ENCODE measurements at places on chromosomes 5 and 9. TPM values are rescaled to one million over a fixed set of nuclear protein-coding genes. Genes with fewer than 3 reads are reported as not detected.

The SPATA31C1 gene
- not detected for total RNA-seq

The ABO gene
- not detected for total RNA-seq

- no peak overlapping the region for H3K27ac ChIP-seq
- H3K4me3 ChIP-seq = no peak overlapping the region
- peaks cover 14% of the 10 kb centered on the region for H3K4me1 ChIP-seq
- no peak for DNase-seq
Measured at GRCh38 chr5:15637345-15637744, 137.4 kb downstream of the FBXL7 start.

- H3K27ac ChIP-seq = no peak overlapping the region
- H3K4me3 ChIP-seq = no peak overlapping the region
- no peaks in the 10 kb centered on the region for H3K27me3 ChIP-seq
- H3K4me1 ChIP-seq = no peaks in the 10 kb centered on the region
- H3K36me3 ChIP-seq = no peaks in the 10 kb centered on the region
Measured at GRCh38 chr5:163306421-163306820, 131.0 kb upstream of the CCNG1 start.

DNA sequence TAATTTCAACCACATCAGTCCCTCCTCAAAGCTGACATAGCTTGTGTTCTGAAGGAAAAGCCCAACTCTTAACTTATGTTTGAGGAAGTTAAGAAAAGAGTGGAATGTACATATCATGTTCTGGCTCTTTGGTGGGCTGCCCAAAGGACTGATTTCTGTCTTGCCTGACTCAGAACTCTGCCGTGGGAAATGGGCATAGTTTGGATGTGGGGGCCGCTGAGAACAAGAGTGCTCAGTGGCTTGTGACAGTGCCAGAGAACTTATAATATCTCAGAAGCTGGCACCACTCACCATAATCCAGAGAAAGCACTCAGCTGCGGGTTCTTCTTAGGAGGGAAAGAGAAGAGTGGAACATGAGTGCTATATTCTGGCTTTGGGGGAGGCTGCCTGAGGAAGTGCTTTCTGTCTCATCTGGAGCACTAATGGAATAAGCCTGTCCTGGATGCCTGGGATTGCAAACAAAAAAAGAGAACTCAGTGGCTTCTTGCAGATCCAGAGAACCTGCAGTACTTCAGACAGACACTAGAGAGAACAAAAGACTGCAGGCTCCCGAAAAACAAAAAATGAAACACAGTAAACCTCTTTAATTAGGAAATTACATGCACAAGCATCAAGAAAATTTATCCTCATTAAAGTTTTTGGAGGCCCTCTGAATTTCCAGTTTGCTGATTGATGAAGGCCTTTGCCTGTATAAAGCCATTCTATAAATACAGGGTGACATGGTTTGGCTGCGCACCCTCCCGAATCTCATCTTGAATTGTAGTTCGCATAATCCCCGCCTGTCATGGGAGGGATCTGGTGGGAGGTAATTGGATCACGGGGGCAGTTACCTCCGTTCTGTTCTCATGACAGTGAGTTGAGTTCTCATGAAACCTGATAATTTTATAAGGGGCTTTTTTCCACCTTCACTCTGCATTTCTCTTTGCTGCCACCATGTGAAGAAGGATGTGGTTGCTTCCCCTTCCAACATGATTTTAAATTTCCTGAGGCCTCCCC is 207.0 kb downstream of the DMAC1 start:
- no peaks in the 10 kb centered on the region for H3K27me3 ChIP-seq
- DNase-seq = no peak
- H3K4me3 ChIP-seq = no peak overlapping the region
- H3K36me3 ChIP-seq = no peaks in the 10 kb centered on the region
- no peak overlapping the region for H3K27ac ChIP-seq

DNA sequence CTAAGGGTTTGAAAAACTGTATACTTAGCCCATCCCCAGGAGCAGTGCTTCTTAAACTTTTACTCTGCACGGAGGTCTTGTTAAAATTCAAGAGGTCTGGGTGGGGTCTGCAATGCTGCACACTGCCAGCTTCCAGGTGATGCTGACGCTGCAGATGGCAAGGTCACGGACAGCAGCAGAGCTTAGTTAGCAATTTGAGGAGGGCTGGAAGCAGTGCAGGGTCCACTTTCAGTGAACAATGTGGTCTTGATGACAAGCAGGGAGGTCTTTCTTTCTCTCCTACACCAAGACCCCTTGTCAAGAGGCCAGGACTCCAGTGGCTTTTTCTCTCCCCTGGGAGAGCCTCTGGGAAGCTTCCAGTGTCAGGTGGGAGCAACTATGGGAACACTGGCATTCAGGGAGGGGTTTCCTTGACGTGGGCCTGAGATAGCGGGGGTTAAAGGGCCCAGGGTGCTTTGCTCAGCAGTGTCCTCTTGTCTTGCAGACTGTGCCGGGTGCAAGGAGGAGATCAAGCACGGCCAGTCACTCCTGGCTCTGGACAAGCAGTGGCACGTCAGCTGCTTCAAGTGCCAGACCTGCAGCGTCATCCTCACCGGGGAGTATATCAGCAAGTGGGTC is 65.0 kb upstream of the AFAP1L1 start:
- no peak for DNase-seq
- H3K36me3 ChIP-seq = peaks cover 32% of the 10 kb centered on the region
- H3K27me3 ChIP-seq = peaks cover 2% of the 10 kb centered on the region
- peaks cover 25% of the 10 kb centered on the region for H3K4me1 ChIP-seq

- H3K27me3 ChIP-seq = peaks cover 20% of the 10 kb centered on the region
- DNase-seq = no peak
- no peak overlapping the region for H3K27ac ChIP-seq
- no peaks in the 10 kb centered on the region for H3K36me3 ChIP-seq
Measured at GRCh38 chr9:135130207-135130976, 42.9 kb downstream of the OLFM1 start.

The FOXI1 gene
- total RNA-seq = not detected

The SLC4A9 gene
- total RNA-seq = not detected

DNA sequence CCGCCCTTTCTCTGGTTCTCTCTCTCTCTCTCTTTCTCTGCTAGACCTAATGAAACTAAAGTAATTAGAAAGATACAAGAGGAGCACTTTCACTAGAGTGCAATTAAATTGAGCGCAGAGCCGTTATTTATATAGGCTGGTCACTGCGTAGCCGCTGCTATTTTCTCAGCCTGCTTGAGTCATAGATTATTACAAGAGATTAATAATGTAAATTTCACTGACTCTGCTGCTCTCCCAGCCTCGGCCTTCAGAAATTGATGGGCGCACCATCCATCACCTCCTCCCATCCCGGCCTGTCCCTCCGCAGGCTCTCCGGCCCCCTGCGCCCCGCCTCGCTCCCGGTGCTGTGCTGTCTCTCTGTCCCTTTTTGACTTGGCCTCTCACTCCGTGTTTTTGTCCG is 268.0 kb upstream of the MVB12B start:
- no peaks in the 10 kb centered on the region for H3K36me3 ChIP-seq
- peaks cover 10% of the 10 kb centered on the region for H3K4me1 ChIP-seq
- H3K27me3 ChIP-seq = peaks cover 21% of the 10 kb centered on the region

All from HFFc6 (cell line).